ENCODE measurements at places on chromosomes 3 and 15.

- DNase-seq: no peak
These were observed 1026.2 kb downstream of the NAALADL2 start for GRCh38 chr3:175885231-175885766.

GRCh38 chr3:50205413-50206276 is 574 bp downstream of the SLC38A3 start:
- DNase-seq: no peak

DNA sequence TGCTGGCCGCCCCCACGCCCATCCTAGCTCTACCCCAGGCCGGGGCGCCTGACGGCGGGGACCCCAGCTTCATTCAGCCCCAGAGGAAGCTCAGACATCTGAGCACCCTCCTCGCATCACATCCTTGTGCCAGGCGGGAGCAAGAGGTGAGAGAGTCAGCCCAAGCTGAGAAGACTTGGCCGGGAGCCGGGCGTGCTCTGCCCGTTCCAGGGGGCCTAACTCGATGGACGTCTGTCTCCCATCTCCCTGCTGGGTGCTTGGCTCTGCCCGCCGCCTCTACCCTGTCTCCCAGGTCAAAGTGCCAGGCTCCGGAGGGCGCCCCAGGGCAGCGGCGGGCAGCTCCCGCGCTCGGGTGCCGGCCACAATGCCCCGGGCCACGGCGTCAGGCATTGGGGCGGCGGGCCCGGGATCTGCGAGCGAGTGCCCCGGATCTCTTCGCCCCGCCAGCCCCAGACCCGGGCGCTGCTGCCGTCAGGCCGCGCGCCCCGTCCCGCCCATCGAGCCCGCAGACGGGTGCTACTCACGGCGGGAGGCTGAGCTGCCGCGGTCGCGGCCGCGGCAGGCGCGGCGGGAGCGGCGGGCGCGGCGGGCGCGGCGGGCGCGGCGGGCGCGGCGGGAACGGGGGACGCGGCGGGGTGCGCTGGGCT is 388 bp downstream of the DAPK2 start:
- no peak for DNase-seq

DNA sequence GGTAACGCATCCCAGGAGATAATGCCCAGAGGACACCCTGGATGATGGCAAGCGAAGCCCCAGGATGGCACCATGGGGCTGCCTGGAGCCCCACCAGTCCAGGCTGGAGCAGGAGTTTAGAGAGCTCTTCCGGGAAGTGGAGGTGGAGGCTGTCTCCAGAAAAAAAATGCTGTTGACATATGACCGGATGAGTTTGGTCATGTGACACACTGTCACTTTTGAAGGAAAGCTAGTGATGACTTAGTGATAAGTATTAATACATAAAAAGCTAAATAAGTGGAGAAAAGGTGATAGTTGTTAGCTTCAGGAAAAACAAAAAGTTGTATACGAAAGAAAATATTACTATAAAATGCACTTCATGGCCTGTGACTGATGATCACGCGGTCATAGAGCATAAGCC is 20.0 kb upstream of the MYZAP start:
- no peak for DNase-seq

DNA sequence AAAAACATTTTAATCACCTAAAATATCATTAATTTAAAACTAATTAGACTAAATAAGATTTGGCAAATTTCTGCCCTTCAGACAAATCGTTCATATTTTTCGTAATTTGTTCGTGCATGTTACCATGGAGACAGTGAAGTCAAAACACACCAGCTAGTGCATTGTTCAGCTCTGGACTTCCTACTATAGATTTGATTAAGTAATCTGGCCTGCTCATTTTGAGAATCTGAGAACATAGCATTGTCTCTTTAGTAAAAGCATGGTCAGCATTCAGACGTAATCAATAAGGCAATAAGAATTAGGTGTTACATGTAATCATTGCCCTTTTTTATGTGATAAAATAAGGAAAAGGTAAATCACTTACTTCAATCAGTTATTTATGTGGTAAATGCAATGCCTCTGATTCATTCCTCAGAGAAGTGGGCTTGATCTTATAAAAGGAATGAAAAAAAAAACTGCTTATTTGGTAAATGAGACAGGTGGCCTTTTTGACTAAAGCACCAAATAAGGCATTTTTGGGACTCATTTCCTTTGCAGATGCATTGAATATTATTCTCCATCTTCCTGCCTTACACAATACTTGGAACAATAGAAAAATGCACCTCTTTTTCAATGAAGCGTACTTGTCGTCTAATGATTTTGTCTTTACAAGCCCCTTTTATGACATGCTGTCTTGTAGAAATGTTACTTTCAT is 84.5 kb upstream of the FNDC3B start:
- no peak for DNase-seq
